ENCODE measurements at places on chromosomes 3 and 15.

DNA sequence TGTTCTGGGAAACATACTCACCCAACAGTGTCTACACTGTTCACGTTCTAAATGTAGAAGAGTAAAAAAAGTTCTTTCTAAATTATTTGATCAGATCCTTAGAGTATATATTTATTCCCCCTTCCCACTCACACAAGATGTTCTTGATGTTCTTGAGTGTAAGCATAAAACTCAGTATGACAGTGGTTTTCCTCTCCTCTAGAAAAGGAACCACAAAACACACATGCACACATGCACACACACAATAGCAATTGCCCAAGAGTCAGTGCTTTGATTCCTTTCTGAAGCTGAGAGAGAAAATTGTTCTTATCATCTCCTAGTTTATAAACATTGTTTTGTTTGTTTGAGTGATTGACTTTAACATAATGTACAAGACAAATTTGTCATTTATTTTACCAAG lies 123.2 kb upstream of the PHLDB2 start:
- no peak for DNase-seq

- DNase-seq = no peak
Measured at GRCh38 chr3:56811546-56812202, 9.9 kb upstream of the ARHGEF3 start.

GRCh38 chr3:67383379-67383778 lies 271.0 kb downstream of the SUCLG2 start:
- DNase-seq = no peak

DNA sequence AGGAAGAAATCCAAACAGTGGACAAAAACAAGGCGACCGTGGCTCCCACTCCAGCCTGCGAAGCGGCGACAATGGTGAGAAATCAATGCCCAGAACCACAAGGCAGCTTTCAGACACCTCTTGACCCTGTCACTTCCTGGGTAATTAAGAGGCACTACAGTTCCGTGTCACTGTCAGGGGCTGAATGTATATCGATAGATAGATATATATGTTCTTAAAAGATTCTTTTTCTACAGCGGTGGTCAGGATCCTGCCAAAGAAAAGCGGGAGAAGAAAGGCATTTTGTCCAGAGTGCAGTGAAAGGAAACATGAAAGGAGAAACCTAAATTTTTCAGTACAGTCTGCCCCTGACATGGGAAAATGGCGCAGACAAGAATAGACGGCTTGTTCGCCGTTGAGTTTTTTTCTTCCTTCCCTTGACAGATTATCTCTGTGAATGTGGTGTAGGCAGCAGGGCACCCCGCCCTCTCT lies 56.2 kb upstream of the HES1 start:
- DNase-seq = no peak

GRCh38 chr3:72065872-72066641 lies 281.1 kb upstream of the PROK2 start:
- no peak for DNase-seq

DNA sequence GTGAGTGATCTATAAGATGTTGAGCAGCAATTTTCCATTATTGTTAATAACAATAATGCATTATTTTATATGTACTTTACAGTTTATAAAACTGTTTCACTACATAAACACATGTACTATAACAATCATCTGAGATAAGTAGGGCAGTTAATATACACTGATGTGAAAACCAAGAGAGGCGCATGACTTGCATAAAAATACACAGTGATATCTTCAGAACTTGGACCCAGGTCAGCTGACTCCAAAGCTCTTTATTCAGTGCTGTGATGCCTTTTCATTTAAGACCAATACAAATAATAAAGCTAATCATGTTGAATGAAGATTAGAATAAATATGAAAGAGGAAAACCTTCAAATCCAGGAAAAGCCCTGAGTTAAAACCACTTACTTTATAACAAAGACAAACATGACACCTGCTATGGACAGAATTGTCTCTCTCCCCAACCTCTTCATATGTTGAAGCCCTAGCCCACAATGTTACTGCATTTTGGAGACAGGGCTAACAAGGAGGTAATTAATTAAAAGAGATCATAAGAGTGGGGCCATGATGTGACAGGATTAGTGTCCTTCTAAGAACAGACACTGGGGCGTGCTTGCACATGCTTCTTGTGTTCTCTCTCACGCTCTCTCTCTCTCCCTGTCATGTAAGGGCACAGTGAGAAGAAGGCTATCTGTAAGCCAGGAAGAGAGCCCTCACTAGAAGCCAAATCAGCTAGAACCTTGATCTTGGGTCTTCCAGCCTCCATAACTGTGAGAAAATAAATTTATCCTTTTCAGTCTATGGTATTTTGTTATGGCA lies 55.8 kb upstream of the TSPAN3 start:
- no peak for DNase-seq

GRCh38 chr3:157819270-157820156 lies 286.7 kb downstream of the SHOX2 start:
- DNase-seq = no peak

DNA sequence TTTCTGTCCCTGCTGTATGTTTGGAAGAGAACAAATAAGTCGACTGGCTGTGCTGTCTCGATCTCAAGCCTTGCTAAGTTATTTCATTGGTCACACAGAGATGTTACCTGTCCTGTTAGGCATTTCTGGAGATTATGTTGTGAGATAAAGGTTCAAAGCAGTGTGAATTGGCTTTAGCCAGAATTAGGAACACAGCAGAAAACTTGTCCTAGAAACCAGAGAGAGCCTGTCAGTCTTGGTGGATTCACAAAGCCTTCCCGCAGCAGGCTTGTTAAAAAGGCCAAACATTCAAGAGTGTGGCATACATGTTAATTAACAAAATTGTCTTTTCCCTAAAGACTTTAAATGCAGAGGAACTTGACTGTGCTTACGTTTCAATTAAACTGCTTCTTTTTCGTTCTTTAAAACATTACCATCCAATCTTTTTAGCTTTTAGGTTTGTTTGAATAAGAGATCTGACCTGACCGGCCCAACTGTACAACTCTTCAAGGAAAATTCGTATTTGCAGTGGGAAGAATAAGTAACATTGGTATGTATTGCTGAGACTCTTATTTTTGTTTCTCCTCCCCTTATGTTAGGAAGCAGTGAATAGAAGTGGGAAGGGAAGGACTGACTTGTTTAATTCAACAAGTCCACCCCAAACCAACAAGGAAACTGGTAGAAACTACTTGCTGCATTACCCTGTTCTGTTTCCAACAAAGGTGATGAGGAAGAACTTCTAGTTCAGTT lies 25.2 kb downstream of the ABHD2 start:
- DNase-seq = no peak

All from NCI-H1436 (cell line).